AG04450 (cell line): ENCODE measurements at places on chromosomes 2 and 18. TPM values are rescaled to one million over a fixed set of nuclear protein-coding genes. Genes with fewer than 3 reads are reported as not detected.

Gene VWA3B
- not detected in 2 replicates for polyA plus RNA-seq

Gene LOXL3
- polyA plus RNA-seq, result 41.1 and 46.2 TPM in 2 replicates

Gene TEX44
- not detected in 2 replicates for polyA plus RNA-seq

Gene RFX8
- polyA plus RNA-seq, result 1.8 and 2.3 TPM in 2 replicates

Gene GREB1L
- polyA plus RNA-seq, result 0.01 TPM in 1 of 2 replicates, not detected in the other

Gene CPO
- polyA plus RNA-seq, result 0.12 TPM in 1 of 2 replicates, not detected in the other

Gene DPP10
- not detected in 2 replicates for polyA plus RNA-seq

Gene MAP3K19
- not detected in 2 replicates for polyA plus RNA-seq

DNA sequence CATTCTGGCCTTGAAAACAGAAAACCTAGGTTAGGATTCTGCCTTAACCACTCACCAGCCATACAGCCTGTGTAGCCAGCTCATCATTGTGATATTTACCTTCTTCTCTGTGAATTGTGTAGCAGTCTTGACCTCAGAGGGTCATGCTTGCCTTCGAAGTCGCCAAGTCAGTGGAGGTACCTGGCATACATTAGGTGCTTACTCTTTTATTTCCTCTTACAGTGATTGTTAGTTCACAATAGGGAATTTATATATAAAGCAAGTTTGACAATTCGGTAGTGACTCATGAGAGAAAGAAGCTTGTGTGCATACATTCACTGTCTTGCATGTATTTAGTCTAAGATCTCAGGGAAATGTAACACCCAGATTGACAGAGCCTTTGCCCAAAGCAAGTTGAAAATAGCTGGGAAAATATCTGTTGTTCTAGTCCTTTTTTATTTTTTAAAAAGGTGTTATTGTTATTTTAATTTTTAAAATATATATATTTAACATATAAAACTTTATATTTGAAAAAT lies 290.6 kb downstream of the PTGR3 start:
- DNase-seq, result no peak

DNA sequence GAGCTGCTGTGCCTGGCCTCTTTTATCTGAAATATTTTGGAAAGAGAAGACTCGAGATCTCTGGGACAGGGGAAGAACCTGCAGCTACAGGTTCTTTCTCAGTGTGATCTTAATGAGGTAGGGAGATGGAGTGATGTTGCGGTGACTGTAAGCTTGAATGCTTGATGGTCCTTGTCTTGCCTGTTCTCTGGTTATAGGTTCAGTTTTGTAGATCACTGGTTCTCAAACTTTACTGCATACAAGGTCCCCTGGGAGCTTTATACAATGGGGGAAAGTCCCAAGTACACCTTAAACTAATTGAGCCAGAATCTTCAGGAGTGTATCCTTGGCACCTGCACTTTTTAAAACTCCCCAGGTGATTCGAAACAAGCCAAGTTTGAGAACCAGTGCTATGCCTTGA lies 136.7 kb upstream of the CXCR4 start:
- DNase-seq, result no peak

DNA sequence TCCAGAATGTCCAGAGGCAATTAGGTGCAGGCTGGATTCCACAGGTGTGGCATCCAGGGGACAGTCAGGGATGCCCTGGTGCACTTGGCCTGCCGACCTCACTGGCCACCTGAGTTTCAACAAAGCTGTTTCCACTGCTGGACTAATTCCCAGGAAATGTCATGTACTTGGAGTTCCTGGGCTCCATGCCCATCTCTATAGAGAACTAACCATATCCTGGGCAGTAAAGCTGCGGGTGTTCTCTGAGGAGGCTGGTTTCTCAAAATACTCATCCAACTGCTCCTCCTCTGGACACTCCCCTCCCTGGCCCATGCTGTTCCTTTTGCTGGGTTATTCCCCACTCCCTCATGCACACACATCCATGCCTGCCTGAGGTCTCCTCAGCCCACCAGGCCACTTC lies 161.9 kb upstream of the SKOR2 start:
- DNase-seq, result no peak

DNA sequence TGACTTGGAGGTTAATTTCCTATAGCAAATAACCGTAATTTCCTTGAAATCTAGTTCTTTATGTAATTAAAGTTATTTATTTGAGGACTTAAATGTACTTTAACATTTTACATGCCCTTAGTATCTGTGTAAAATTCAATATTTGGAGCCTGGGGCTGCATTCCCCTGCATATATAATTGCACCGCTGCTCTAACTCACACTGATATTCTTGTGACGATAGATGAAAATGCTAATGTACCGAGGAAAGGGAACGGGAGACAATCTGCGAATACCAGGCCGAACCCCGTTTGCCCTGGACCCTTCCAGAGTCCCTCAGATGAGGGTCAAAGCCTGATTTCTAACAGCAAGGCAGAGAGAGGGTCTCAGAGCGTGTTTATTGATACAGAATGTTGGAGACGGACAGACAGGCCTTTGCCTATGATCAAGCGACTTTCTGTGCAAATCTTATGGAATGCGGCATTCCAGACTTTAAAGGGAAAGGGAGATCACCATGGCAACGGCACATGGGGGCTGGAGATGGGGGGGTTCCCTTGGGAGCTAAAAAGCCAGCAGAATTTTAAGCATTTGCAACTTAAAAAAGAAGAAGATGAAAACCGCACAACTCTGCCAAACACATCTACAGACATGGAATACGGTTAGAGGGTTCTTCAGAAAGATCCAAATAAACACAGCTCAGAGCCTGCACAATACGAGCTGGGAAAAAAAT lies 57.6 kb upstream of the TWIST2 start:
- no peak for DNase-seq

DNA sequence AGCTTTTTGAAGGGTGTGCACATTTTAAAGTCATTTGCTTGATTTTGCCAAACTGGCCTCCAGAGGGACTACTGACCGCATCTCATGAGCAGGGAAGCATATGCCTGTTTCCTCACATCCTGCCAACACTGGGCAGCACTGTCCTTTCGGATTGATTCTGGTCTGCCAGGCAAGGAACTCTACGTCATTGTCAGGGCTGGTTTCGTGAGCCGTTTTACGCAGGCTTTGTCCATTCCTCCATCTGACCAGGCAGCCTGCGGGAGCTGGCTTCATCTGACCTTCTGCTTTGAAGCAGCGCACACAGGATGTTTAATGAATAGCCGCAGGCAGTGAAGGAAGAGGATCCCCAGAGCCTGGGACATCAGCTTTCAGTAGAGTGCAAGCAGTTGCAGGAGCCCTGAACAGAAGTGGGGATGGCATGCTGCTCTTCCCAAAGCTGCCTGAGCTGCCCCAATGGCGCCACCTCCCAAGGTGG lies 46.3 kb upstream of the SEMA4C start:
- no peak for DNase-seq

DNA sequence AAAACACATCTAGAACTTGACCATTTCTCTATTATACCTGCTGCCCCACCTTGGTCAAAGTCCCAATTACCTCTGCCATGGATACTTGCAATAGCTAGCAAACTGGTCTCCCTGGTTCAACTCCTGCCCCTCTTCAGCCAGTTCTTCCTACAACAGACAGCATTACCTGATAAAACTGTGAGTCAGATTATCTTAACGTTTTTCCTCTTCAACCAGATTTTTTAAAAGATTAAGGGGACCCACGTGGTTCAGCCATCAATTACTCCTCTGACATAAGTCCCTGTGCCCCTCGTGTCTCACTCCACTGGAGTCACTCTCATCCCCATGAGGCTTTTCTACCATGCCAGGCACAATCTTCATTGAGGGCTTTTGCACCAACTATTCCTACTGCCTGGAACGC lies 5.3 kb upstream of the ARHGAP15 start:
- DNase-seq, result no peak

DNA sequence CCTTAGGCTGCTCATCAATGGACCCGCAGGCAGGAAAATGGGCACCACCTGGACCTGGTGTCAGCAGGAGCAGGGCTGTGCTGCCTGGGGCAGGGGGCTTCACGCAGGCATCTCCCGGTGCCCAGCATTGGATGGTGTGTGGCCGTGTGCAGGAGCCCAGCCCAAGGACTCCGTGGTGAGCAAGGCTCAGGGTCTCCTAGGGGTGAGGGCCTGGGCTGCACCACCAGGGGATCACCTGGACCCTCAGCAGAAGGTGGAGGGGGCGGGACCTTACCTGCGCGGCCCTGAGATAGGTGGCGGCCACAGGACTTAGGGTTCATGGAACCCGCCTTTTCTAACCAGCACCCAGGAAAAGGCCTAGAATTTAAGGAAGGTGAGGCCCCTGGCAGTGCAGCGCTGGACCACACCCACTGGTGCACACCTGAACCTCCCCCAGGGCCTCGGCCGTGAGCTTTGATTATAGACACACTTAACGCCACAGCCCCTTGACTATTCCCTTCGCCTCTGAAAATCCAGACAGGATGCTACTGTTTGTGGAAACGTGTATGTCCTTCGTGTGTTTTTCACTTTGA lies 89.0 kb downstream of the TMEM18 start:
- DNase-seq, result no peak

DNA sequence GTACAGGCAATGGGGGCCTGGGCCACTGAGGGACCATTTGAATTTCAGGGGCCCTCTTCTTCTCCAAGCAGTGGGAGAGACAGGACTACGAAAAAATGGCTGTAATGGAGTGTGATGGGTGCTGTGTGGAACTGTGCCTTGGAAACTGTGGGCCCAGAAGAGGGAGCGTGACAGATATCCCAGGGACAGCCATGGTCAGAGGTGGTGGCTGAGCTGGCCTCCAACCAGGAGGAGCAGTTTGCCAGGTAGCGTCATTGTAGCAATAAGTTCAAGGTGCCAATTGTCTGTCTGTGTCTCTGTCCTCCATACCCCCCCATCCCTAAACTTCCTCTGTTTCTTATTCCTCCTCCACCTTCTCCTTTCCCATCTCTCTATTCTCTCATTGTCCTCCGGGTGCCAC lies 15.3 kb downstream of the THNSL2 start:
- no peak for DNase-seq
